ENCODE measurements at places on chromosomes 4 and X.
A peak's percentile ranks its signal among the peaks of the same experiment; 100 is the strongest.

GRCh38 chr4:25759101-25759500 lies 103.5 kb downstream of the SLC34A2 start:
- no peak for DNase-seq

GRCh38 chrX:49829016-49829415 lies at the start of gene PAGE4:
PAGE4 (plus strand) TSS chrX:49829303; CDS start chrX:49830429, 1,126 bp downstream.
- DNase-seq = no peak

DNA sequence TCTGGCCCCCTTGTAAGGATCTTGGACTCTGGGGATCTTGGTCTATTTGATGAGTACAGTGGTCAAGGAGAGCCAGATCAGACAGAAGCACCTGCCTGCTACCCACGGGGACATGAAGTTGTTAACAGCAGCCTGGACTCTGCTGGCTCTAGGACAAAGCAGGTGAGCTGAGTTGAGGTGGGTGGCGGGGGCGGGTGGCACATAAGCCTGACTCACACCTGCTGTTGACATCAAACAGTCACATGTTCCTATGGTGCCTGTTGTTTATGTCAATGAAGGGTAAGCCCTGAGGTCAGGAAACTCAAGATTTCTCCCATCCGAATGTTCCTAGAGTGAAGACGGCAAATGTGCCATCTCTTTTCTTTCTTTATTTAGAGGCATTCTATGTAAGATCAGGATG lies 50.1 kb upstream of the CLNK start:
- no peak for DNase-seq

- no peak for DNase-seq
Observed at GRCh38 chr4:90950385-90950841, 823.2 kb downstream of the CCSER1 start.

DNA sequence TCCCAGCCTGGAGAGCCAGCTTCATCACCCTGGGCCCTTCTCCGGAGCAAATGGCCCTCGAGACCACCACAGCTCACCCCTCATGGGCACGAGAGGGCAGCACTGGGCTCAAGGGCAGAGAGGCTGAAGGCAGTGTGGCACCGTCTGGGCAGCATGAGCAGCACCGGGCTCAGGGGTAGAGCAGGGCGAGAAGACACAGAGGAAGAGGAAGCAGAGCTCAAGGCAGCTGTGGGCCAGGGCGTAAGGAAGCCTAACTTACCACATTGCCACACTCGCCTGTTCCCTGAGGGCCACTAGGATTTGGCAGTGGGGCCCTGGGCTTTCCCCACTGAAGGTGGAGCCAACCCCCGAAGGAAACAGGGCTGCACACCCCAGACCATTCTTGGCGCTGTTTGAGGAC lies 15.5 kb downstream of the ZNF185 start:
- DNase-seq = no peak

DNA sequence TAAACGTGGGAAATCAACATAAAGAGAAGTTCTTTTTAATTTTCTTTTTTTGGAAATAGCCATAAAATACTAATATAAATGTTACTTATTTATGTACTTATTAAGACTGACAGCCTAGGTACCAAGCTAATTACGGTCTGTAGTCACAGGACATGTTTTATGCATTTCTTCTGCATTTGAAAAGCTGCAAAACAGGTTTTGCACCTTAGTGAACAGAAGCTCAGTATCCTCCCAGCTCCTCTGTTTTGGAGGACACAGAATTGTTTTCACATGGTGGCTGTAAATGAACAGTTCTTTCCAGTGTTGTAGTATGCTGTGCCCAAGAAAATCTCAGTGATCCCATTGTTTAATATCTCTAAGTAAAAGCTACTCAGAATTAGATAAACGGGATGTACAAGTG lies 1788.0 kb upstream of the TENM3 start:
- no peak for DNase-seq

- no peak for DNase-seq
Observed at GRCh38 chr4:102008711-102009110, 218.2 kb downstream of the BANK1 start.

DNA sequence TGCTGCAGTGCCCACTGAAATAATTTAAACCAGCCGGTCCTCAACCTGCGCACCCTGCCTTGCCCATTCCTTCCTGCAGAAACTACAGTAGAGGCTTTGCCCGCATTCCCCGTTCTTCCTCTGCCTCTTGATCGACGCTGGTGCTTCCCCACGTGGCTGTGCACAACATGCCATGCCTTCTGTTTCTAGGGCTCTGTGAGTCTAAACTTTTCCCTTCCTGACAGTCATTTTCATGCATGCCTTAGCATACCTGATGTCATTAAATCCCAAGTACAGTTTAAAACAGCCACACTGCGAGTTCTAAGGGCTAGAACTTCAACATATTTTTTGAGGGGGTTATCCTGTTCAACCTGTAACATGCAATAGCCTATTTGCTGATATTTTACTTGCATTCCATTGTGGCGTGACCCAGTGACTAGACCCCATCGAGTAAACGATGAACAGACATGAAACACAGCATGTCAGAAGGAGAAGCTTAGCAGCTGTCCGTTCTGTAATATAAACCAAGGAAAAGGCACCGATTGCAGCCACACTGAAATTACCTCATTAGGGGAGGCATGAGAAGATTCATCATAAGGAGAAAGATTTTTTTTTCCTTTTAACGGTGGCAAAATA lies 232.5 kb downstream of the ARHGAP10 start:
- DNase-seq = no peak

DNA sequence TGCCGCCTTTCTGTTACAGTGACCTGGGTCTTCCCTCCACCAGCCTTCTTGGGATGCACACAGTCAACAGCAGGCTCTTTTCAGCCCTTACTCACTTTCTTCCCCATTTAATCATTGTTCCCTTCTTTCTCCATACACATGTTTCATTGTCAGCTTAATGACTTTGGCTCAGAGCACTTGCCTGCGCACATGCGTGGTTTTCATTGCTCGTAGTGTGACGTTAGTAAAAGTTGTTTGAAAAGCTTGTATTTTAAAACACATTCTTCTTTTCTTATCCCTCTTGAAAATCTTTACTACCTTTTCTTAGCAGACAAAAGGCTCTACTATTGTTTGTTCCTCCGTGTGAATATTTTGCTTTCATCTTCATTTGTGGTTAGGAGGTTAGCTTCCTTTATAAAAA lies 19.7 kb upstream of the SCOC start:
- no peak for DNase-seq

- DNase-seq = peak; percentile 51
Observed at GRCh38 chr4:154491341-154492271, at the start of gene DCHS2. DCHS2 (minus strand) TSS chr4:154491799; CDS start chr4:154491355, 444 bp downstream.

GRCh38 chr4:54741202-54741601 lies 83.4 kb downstream of the KIT start:
- DNase-seq = no peak

GRCh38 chrX:148530464-148531077 lies 30.2 kb downstream of the AFF2 start:
- DNase-seq = no peak

DNA sequence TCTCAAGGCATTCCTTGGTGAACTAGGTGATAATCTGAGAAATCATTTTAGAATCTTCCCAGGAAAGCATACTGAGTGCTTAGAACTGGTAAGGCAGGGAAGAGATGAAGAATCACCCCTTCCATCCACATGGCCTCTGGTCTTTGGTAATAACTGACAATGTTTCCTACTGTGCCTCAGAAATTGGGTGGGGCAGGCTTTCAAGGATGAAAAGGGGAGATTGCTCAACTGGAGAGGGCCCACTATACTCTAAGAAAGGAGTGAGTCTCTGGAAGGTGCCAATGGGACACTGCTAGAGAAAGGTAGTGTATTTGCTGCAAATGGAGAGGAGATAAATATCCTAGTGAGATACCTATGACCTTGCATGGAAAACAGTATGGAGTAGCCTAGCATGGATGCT lies 135.0 kb upstream of the SCML1 start:
- no peak for DNase-seq

- DNase-seq = no peak
Observed at GRCh38 chr4:8600686-8601085, 8.1 kb downstream of the CPZ start.

DNA sequence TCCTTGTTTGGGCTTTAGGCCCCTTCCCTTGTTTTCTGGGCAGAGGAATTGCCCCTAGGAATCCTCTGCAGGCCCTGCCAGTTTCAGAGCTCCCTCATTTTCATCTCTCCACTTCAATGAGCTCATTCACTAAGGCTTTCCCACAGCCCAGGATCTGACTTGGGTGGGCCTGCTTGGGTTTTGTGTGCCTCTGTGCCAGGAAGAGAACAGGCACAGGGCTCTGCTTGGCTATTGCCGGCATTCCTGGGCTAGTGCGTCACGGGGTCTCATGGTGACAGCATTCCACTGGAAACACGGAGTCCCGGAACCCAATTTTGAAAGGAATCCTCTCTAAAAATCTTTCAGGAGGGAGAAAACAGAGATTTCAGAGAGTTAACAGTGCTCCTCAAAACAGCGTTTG lies 150.5 kb downstream of the VCX3A start:
- DNase-seq = no peak

DNA sequence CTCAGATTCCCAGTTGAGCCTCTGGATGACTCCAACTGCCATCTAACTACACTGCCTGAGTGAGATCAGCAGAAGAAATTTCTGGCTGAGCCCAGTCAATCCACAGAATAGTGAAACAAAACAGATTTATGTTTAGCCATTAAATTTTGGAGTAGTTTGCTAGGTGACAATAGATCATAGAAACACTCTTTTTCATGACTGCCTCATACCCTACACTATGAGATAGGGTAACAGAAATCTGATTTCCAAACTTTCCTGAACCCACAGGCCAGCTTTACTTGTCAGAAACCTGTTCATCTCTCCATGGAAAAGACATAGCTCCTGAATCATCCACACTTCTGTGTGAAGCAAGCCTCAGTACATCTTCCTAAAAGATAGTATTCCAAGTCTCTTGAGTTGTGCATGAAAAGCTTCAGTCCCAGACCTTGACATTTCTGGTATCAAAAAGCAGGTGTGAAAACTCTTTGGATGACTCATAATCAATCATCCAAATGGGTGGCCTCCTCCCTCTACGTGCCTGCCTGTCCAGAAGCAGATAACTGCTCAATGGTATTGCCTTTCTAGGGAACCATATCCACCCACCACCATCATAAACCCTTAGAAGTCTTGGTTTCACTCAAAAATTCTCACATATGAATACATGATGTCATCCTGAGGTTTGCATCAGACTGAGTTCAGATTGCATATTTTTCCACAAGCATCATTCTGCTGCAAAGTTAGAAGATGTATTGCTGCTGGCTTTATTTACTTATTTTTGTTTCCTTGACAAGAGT lies 47.5 kb upstream of the RAP2C start:
- peak; percentile 11 for DNase-seq

DNA sequence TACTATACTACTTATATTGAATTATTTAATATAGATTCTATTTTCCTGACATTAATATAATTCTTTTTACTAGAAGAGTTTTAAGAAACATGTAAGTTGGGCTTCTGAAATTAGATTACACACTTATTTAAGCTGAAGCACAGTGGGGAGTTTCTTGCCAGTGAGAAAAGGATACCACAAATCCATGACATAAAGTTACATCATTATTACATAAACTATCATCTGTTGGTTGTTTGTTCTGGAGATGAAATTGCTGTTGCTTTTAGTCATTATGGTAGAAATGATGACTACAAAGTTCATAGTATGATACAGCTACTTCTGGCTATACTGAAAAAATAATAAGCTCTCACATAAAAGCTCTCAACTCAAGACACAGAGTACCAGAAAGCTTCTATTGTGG lies 880.4 kb downstream of the PCDH18 start:
- DNase-seq = no peak

- no peak for DNase-seq
Observed at GRCh38 chr4:127364911-127365310, 267.8 kb upstream of the INTU start.

- DNase-seq = no peak
Observed at GRCh38 chr4:180751009-180751408, 1492.2 kb upstream of the TENM3 start.

GRCh38 chr4:111775556-111776297 lies 369.5 kb upstream of the FAM241A start:
- no peak for DNase-seq

GRCh38 chr4:129371065-129371464 lies 275.1 kb downstream of the C4orf33 start:
- no peak for DNase-seq

GRCh38 chr4:102345795-102346100 lies 466 bp upstream of the SLC39A8 start:
- DNase-seq = peak; percentile 19

DNA sequence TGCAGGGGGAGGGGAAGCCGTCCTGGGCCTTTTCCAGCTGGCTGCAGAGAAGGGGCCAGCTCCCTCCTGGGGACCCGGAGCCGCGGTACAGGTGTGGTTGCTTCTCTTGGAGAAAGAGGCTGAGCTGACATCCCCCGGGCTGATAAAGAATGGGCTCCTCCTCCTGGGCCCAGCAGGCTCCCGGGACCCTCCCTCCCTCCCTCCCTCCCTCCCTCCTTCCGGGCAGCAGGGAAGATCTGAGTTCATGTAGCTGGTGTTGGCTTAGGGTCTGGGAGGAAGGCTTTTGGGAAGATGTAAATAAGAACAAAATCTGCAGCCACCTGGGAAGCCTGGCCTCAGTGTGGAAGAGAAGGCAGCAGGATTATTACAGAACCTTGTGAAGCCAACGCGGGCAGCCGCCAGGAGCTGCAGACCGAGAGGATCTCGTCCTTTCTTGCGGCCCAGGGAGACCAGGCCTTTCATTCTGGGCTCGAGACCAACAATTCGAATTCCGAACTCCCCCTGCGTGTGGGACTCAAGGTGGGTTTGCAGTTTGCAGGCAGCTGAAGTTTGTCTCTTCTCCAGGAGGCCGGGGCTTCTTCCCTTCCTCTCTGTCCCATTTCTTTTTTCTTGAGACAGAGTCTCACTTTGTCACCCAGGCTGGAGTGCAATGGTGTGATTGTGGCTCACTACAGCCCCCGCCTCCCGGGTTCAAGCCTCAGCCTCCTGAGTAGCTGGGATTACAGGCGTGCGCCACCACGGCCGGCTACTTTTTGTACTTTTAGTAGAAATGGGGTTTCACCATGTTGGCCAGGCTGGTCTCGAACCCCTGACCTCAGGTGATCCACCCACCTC lies at the start of gene PLCXD1:
Gene PLCXD1 (plus strand): TSS at position 216 of the 834 bp plus-strand sequence. CDS start 2,807 bp downstream, outside the sequence.
- DNase-seq = peak; percentile 72

DNA sequence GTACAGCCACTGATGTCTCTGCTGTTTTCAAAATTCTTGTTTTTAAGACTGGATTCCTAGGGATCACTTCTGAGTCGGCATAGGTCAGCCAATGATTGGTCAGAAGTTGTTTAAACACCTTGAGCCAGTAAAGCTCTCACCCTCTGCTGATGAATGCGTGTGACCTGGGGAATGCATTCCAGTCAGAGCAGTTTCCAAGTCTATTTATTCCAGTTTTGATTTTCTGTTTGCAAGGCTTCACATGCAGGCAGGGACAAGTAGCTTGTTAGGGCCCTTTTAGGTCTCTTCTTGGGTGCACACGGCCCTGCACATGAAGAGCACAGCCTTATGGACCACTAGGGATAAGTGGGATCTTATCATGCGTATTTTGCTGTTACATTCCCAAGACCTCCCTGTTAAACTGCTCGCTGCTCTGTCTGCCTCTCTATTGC lies 47.0 kb downstream of the KLHL15 start:
- no peak for DNase-seq

DNA sequence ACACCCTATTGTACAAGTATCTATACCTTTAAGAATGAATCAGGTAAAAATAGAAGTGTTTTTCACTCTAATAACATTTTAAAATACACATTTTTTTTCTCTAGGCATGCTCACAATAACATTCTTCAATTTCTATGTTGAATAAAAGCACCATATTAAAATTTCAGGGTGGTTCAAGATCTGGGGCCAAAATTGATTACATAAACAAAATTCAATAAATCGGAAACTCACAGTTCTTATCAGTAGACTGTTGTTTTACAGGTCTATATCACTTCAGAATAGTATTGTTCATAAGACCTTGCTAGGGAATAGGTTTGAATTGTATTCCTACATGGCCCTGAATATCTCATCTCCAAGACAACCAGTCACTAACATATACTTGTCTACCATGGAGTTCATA lies 634.0 kb downstream of the SPOCK3 start:
- no peak for DNase-seq
